ENCODE measurements at places on chromosomes 7 and 10.

DNA sequence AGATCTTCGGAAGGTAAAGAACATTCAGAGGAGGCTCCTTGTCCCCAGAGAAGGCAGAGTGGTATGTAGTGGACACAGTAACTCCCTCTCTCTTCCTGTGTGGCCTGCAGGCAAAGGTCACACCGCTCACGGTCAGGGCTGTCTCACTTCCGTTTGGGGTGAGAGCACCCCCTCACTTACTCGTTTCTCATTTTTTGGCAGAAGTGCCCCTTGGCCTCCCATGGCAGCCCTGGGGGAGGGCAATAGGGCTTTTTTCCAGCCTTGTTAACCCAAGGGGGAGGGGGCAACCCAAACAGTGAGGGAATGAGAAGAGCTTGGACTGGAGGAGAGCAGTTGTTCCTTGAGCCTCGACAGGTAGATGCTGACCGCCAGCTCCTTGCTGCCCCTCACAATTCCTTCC, 31.8 kb upstream of the SRGN start:
- no peak for DNase-seq

DNA sequence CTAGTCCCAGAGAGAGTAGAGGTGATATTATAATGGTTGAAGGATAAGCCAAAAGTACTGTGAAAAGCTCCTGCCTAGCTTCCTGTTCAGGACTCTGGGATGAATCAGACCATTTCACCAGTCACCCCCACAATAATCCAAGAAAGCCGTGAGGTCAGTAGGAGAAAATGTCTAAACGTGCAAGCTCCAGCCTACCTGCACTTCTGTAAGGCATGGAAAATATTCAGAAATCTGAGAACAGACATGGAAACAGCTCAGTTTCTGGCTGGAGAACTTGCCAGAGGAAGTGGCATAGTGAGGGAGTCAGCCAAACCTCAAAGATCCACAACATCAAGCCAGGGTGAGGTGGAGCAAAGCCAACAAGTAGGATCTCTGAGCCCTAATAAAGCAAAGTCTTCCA, 58.2 kb downstream of the ELAPOR2 start:
- no peak for DNase-seq

DNA sequence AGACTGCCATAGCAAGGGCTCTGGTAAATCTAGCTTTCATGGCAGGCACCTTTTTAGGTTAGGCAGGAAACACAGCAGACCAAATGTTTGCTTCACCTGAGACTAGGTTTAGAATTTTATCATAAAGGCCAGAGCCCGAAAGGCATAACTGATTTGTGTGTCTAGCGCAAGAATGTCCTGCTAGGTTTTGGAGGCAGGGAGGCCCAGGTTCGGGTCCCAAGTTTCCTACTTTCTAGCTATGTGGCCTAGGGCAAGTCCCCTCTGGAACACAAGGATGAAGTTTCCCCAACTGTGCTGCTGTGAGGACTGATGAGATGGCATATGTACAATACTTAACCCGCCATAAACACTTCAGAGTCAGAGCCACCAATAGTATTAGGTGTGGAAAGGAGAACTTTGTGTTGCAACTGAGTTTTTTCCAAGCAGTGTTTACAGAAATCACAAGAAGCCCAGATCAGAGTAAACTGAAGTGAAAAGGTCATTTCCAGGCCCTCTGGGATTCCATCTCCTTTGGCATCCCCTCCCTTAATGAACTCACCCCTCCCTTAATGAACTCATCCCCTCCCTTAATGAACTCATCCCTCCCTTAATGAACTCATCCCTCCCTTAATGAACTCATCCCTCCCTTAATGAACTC, 244.9 kb downstream of the SKAP2 start:
- no peak for DNase-seq

DNA sequence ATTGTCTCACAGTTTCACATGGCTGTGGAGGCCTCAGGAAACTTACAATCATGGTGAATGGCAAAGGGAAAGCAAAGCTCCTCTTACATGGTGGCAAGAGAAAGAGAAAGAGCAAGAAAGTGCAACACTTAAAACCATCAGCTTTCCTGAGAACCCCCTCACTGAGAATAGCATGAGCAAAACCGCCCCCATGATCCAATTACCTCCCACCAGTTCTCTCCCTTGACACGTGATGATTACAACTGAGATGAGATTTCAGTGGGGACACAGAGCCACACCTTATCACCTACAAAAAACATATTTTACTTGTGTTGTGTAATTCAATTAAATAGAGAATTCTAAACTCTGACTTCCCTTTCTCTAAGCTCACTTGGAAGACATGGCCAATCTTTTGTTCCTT, 80.2 kb downstream of the SEMA3C start:
- no peak for DNase-seq

DNA sequence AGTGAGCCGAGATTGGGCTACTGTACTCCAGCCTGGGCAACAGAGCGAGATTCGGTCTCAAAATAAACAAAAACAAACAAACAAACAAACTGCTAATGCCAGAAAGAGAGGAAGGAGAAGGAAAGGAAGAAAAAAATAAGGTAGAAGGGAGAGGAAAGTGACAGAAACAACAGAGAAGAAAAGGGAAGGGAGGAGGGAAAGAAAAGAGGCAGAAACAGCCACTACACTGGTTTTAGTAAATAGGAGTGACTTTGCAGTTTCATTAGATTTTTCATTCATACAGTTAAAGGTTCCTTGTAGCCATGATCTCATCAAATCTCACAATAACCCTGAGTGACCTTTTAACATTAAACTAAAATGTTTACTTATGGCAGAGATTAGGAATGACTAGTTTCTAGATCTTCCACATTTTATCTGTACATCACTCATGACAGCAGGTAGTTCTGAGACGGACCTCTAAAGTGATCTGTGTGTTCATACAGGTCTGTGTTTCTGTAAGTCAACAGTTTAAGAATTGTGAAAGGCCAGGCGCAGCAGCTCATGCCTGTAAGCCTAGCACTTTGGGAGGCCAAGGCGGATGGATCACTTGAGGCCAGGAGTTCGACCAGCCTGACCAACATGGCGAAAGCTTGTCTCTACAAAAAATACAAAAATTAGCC, 191.3 kb upstream of the KLF14 start:
- DNase-seq = no peak

- no peak for DNase-seq
These were observed 53.7 kb downstream of the C1GALT1 start for GRCh38 chr7:7236041-7236440.

DNA sequence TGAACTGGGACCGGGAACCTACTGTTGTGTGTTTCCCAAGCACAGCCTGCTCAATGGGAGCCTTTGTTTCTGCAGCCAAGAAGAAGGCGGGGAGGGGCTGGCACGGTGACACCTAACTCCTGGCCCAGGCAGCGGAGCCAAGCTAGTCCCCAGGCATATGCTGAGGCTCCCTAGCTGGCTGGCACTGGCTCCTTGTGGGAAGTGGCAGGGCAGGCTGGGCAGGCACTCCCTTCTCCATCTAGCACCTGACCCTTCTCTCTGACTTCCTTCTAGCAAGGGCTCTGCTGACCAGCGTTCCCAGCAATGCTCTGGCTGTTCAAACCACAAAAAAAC, 325.0 kb downstream of the PLXNA4 start:
- DNase-seq = no peak

DNA sequence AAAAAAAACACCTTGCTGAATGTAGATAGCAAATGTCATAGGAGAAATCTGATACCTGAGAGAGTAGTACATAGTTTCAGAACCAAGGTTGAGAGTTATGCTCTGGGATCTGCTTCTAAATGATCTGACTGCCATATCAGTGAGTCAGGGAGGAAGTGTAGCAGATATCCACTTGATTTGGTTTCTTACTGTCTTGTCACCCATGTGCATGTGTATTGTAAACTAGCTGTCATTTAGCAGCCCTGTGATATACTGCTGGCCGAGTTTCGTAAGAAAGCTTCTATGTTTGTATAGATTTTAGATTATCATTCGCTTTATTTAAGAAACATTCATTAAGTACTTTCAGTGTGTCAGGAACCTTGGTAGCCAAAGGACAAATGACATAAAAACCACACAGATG, 42.0 kb downstream of the SP4 start:
- no peak for DNase-seq

DNA sequence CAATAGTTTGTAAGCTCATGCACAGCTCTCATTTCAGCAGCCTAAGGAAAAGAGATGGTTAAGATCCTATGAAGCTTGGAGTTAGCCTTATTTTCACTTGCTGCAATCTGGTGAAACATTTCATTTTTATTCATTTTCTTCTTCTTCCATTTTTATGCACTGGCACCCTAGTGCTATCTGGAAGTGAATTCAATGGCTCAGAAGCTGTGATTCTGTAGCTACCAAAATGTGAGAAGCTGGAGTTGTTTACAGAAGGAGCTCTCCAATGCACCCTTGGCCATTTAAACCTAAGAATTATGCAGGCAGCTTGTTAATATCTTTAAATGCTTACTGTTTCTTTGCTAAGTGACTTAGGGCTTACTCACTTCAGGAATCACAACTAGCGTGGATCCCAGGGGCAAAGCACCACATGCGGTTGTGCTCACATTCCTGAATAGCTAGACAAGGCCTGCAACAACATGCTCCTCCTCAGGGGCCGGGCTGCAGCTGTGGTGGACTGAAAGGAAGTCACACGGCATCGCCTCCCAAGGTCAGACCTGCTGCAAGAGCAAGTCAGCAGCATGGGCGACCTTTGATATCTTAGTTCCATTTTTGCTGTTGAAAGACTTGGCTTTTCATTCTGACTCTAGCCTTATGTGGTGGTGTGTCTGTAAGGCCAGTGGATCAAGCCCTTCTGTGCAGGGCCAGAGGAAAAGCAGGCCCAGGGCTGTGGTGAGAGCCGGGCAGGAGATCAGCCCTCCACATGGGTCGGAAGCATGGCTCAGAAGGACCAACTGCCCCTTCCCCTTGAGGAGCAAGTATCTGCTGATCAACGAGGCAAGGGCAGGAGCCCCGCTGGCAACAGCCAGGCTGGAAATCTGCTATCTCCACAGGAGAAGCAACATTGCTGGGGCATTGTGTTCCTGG, 91.9 kb upstream of the MBL2 start:
- no peak for DNase-seq

DNA sequence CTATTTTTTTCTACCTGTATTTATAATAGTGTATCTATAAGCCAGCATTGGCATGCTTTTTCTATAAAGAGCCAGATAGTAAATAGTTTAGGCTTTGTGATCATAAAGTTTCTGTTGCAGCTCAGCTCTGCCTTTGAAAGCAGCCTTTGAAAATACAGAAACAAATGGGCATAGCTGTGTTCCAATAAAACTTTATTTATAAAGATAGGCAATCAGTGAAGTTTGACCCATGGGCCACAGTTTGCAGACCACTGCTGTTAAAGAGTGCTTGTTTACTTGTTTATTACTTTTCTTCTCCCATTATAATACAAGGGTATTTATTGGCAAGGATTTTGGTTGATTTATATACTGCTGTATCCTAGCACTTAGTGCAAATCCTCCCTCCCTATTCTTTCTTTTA, 72.5 kb downstream of the SRI start:
- DNase-seq = no peak

DNA sequence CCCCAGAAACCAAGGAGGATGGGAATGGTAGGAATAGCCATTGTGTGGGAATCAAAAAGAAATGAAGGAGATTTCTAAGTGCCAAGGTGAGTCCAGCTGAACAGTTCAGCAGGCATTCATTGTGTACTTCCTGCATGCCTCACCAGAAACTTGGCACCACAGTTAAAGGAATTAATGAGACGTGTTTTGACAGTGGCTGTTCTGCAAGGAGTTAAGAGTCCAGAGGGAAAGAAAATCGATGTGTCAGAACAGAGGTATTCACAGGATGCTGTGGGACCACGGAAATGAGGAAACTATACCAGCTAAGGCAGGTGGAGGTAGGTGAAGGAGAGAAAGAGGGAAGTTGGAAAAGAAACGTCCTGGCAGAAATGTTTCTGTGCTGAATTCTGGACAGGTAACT, 78.1 kb downstream of the PRKCQ start:
- no peak for DNase-seq

- no peak for DNase-seq
These were observed 505 bp upstream of the FAM204A start for GRCh38 chr10:118342638-118343020.

GRCh38 chr10:30491916-30492515, 58.0 kb downstream of the MAP3K8 start:
- no peak for DNase-seq

- DNase-seq = no peak
These were observed 148.8 kb downstream of the NPSR1 start for GRCh38 chr7:34806831-34807230.

DNA sequence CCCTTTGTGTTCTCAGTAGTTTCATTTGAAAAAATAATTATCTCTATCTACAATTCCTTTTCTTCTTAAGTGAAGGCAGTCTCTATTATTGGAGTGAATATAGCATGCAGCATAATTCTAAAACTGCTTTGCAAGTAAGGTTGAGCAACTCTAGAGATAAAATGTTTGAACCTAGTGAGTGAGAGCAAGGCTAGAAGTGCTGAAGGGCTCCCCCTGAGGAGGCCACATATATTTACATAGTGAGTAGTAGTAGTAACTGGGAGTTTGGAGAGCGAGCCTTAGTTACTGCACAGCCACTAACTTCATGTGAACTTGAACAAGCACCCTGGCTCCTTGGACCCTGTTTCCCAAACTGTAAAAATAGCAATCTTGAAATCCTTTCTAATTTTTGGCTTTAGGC, 141.5 kb upstream of the DKK1 start:
- DNase-seq = no peak

- DNase-seq = no peak
These were observed 34.4 kb upstream of the ZNF92 start for GRCh38 chr7:65339257-65339656.

DNA sequence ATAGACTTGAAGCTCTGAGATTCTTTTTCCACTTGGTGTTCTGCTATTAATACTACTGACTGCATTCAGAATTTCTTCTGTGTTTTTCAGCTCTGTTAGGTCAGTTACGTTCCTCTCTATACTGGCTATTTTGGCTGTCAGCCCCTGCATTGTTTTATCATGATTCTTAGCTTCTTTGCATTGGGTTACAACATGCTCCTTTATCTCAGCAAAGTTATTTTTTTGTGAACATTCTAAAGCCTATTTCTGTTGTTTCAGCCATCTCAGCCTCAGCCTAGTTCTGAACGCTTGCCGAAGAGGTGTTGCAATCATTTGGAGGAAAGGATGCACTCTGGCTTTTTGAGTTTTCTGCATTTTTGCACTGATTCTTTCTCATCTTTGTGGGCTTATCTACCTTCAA, 201.5 kb upstream of the GNAI1 start:
- no peak for DNase-seq

DNA sequence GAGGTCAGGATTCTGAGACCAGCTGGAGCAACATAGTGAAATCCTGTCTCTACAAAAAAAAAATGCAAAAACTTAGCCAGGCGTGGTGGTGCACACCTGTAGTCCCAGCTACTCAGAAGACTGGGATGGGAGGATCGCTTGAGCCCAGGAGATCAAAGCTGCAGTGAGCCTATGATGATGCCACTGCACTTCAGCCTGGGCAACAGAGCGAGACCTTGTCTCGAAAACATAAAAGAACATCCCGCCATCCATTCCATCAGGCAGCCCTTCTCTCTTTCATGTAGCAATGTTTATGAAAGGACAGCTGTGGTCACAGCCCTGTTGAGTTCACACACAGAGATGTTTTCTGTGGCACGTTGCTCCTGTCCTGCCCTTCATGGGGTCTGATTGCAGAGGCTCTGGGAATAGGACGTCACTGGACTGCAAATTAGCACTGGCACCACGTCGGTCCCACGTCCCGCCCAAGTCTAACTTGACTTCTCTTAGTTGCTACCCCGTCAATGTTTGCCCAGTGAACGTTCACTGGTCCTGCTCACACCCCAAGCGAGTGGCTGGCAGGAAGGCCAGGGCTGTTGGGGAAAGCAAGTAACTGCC, 64.5 kb upstream of the MYL10 start:
- DNase-seq = no peak

- DNase-seq = no peak
These were observed 32.5 kb downstream of the TRUB1 start for GRCh38 chr10:114970515-114970914.

- no peak for DNase-seq
These were observed 86.3 kb upstream of the VIPR2 start for GRCh38 chr7:159231017-159231416.
